ENCODE measurements at places on chromosomes 12 and 14. TPM values are rescaled to one million over a fixed set of nuclear protein-coding genes. Genes with fewer than 3 reads are reported as not detected.

Gene SFSWAP
- total RNA-seq, result 59.0 TPM

Gene SERPINA5
- 164 TPM for total RNA-seq

Gene ING4
- 53.8 TPM for total RNA-seq

Gene GPR68
- 5.2 TPM for total RNA-seq

Gene ENDOU
- total RNA-seq, result not detected

Gene GZMH
- 14.0 TPM for total RNA-seq

Gene KITLG
- total RNA-seq, result 8.2 TPM

Gene OR10AD1
- total RNA-seq, result not detected

Gene KRT8
- 14.2 TPM for total RNA-seq

Measured in spleen (tissue), 13 donors.